MCF 10A (cell line): ENCODE measurements at places on chromosomes 7 and 10. TPM values are rescaled to one million over a fixed set of nuclear protein-coding genes. Genes with fewer than 3 reads are reported as not detected.

The AQP1 gene
- 0.71 TPM in 1 of 2 replicates, not detected in the other for total RNA-seq

The HOXA7 gene
- 0.29 and 0.44 TPM in 2 replicates for total RNA-seq

The SPDYE2B gene
- not detected in 2 replicates for total RNA-seq

The MCM10 gene
- total RNA-seq = 3.5 and 6.0 TPM in 2 replicates

The NAPEPLD gene
- 5.8 and 6.1 TPM in 2 replicates for total RNA-seq
